ENCODE measurements at places on chromosomes 3 and 15.

GRCh38 chr15:32677238-32677750 is 35.8 kb downstream of the SCG5 start:
- DNase-seq, result peak; percentile 31

DNA sequence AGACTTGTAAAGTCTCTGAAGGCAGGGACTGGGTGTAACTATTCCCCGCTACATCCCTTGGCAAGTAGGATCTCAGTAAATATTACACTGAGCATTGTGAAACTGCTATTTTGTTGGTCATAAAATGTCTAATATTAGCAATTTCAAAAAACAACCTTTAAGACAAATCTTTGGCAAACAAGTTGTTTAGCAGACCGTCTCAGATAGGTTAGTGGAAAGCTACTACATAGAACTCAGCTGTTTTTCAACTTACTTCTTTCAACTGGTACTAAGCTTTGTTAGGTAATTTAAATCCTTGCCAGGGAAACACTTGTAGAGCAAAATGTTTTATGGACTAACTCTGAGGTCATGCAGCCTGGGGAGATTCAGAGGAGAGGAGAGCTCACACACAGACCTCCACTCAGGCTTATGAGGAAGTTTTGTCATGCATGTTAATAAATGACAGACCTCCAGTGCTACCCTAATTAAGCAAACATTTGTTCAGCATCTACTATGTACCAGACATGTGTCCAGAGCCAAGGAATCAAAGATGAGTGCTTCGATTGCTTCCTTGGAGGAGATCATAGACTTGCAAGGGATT is 61.6 kb upstream of the STAC start:
- DNase-seq, result no peak

DNA sequence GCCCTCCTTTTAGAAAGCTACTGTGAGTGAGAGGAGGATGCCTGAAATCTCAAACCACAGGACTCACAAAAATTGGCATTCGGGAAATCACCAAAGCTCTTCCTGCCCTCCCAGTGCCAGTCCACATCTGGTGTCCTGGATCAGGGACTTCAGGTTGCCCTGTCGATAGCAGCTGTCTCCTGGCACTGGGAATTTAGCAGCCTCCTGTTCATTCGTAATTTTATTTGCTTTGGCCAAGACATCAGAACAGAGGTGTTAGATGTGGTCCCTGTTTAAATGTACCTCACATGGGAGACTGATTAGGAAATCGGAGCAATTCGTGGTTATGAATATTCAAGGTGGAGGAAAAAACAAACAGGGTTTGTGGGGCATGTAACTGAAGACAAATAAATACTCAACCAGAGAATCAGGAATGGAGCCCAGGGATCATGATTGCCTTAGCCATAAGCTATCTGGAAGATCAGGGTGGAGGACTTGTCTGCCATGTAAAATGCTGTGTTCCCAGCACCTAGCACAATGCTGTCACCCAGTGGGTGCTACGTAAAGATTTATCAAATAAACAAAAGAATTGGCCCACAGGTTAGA is 265.2 kb upstream of the PROK2 start:
- DNase-seq, result no peak

DNA sequence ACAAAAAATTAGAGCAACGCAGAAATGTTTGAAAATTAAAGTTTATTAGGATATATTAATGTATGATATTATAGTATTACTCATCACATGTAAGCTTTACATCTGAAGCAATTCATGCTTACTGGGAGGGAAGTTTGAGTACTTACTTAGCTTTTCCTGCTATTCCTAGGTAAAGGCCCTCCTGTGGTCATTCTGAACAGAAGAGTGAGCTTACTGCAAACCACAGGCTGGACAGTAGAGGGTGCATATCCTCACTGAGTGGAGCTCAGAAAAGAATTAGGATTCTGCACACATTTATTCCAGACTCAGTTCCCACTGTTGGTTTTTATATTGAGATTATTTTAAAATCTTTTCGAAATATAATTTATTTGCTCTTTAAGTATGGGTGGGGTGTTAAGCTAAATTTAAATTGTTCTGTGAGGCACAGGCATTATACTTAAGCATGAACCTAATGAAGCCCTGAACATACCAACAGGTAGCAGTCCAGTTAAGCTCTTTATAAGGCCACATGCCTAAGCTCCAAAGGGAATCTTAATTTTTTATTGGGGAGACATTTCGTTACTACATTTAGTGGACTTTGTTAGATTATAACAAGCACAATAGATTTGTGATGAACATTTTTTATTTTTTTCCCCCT is 10.2 kb downstream of the MRPS22 start:
- no peak for DNase-seq

DNA sequence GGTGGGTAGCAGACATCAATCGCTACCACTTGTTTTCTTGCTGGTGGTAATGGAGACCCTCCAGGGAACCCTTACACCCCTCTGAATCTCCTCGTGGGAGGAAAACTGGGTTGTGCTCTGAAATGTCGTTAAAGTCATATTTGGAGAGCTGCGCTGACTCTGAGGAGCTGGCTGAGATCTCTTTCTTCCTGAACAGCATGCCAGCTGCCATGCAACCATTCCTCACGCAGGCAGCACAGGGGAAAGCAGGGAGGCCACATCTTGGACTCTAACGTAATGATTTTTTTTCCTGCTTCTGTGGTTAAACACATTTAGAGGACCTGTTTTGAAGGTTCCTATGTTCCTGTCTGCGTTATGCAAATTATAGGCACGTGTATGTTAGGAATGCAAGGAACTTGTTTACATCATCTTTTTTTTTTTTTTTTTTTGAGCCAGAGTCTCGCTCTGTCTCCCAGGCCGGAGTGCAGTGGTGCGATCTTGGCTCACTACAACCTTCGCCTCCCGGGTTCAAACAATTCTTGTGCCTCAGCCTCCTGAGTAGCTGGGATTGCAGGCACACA is 156.7 kb downstream of the TJP1 start:
- DNase-seq, result no peak

DNA sequence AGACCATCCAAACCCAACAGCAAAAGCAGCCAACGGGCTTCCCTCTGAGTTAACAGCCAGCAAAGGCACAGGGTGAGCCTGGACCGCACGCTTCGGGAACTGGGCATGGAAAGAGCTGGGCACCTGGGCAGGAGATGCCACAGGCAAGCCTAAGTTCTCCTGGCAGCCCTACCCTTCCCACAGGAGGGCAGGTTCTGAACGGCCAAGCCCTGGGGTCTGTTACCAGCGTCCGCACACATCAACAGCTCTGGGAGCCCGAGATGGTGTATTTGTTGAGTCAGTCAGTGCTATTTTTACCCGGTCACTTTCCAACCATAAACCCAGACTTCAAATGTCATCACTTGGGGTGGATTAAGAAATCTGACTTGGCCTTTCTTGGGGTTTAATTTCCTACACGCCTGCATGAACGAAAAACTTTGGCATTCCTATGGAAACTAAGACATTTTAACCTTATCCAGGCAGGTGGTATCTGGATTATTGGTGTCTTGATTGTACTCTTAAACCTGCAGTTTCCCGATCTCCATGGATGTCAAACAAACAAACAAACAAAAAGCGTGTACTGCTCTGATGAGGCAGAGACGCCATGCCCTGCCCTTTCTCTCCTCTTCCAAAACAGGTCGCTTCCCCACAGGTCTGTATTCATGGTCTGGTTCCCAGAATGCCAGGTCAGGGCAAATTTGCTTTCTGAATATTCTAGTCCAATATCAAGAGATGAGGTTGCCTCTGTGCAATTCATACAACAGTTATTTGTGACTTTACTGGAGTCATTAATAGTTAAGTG is 99.7 kb downstream of the XXYLT1 start:
- no peak for DNase-seq

GRCh38 chr15:80514071-80514780 is 110.0 kb downstream of the ARNT2 start:
- DNase-seq, result no peak

DNA sequence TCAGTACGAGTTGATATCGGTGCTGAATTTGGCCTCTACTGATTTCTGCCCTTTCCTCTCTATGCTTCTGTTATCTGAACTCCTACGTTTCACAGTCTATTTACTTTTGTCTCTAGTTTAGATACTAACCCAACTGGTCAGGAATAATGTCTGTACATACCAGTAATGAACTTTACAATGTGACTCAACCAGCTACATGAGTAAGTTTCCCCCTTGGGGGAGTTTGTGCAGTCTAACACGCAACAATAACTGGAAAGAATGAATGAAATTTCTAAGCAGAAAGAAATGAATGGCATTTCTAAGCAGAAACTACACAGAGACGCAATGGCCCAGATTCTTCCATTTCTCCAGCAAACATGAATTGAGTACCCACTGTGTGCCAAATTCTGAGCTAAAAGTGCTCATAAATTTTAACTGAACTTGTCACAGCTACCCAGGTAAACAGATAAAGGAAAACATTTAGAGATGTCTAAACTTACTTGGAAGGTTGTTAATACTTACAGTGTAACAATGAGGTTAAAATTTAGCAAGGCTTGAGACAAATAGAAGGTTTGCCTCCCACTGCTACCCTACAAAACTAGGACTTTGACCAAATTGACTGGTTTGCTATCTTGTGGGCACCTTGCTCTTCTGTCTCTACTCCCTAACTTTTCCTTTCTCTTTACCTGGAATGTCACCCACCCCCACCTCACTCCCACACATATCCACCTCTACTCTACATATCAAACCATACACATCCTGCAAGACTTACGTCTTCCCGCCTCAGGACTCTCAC is 11.6 kb downstream of the UPK1B start:
- no peak for DNase-seq

- peak; percentile 73 for DNase-seq
Observed at GRCh38 chr3:124351430-124352148, 359.7 kb upstream of the ROPN1 start.

DNA sequence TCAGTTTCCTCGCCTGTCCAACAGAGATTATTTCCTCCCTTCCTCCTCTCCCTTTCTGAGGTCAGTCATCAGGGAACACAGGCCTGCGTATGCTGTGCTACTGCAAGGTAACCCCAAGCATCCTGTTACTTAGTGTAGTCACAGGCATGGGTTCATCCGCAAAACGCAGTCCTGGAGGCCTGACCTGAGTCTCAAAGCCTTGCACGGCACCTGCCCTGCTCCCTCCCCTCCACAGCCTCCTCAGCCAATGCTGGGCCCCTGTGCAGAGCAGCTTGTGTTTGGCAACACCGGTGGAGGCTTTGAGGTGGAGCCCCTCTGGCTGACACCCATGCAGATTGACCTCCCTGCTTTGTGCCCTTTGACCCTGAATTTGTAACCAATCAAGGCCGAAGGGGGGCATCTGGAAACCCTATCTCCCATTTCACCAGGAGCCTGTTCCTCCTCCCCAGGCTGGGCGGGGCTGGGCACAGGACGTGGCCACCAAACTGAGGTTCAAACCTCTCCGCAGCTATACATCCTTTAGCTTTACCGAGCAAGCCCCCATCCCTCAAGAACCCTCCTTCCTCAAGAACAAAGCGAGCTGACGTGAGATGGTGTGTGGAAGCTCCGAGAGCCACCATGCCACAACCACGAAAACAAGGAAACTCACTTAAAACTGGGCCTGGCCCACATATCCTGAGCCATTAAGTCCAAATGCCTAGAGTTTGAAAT is 21.5 kb downstream of the TKT start:
- no peak for DNase-seq

DNA sequence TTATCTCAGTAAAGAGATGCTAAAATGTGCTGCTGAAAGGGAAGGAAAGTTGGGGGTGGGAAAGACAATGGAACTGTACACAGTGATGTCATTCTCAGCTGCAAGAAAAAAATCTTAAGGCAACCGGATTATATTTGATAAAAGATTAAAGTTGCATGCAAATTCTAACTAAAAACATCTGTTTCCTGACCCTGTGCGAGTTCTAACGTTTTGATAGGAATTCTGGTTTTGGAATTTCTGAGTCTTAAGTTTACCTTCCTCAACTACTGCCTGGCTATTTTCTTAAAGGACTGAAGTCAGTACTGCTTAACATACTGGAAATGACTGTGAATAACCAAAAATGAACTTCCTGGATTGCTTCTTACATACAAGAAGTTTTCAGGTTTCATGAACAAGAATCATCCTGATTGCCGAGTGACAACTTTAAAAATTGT is 115.5 kb downstream of the SLC25A26 start:
- DNase-seq, result no peak

- no peak for DNase-seq
Observed at GRCh38 chr3:30233913-30234646, 372.3 kb upstream of the TGFBR2 start.

DNA sequence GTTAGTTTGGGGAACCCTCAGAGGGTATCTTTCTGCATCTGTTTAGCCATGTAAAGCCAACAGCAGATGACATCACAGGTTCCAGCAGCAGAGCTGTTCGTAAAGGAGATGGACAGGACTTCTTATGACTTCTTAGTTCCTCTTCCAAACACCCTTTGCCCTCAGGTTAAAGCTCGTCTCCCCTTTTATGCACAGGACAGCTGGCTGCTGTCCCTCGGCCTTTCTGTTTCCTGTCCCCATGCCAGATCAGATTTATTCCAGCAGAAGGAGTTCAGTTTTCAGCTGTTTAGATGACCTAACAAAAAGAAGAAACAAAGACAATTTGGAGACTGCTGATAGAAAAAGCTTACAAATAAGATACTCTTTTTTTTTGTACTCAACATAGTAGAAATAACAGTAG is 45.1 kb downstream of the SEC22A start:
- no peak for DNase-seq

DNA sequence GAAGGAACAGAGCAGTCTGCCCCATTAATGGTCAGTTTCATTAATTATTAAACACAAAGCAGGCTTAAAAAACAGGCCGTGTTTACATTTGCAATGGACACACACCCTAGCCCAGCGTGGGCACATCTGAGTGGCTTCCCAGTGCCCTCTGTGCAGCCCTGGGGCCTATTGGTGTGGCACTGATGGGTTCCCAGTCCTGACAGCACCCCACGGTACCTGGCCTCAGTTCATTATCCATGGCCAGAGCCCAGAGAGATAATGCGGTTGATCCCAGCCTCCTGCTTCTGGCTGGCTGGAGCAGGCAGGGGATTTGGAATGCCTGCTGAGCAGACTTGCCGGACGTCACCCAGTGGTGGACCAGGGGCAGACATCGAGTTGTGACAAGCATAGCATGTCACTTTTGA is 110.5 kb upstream of the ABHD17C start:
- DNase-seq, result no peak

GRCh38 chr3:186997473-186997939 is 67.2 kb downstream of the ST6GAL1 start:
- no peak for DNase-seq

DNA sequence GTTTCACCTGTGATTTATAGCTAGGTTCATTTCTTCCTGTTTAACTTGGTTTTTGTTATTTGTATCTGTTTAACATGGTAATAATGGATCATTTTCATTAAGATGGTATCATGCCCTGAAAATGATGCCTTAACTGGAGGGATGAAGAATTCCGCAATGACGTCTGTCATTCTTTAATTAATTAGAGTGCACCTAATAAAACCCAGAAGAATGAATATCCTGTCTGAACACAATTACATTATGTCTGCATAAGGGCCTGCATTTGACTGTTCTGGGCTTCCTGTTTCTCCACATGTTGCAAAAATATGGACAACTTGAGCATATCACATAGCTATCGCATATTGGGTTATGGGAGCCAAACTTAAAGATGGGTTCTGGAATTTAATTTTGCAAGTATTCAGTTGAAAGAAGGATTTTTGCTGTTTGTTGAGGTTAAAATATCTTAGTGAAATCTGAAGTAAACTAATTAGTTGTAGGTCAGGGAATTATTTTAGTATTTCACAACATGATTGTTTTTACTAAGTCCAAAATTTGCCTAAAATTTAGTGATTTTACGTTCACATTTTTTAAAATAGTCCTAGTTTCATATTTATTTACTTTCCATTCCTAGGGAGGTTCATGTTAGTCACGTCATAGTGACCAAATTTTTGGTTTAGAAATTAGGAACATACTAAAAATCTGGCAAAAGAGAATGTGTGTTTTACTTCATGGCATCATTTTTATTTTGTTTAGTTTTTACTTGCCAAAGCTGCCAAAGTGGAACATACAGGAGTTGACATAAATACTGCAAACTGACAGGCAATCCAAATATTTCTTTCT is 321.0 kb upstream of the TGFBR2 start:
- DNase-seq, result no peak

Data from NCI-H1436 (cell line).